ENCODE measurements at places on chromosomes 4 and X.

GRCh38 chrX:40096395-40097091 is 1.2 kb downstream of the BCOR start:
- DNase-seq, result no peak

- DNase-seq, result peak; percentile 4
These were observed 680.4 kb downstream of the DMD start for GRCh38 chrX:32530802-32531403.

DNA sequence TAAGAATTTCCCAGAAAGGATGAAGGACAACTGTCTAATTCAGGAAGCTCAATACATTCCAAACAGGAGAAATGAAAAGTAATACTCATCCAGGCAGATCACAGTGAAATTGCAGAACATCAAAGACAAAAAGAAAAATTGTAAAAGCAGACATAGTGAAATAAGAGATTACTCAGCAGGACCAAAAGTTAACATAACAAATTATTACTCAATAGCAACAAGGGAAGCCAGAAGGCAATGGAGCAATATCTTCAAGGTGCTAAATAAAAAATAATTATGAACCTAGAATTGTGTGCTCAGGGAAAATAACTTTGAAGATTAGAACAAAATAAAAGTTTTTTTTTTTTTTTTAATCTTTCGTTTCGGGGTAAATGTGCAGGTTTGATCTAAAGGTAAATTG is 30.5 kb upstream of the ENPP6 start:
- DNase-seq, result no peak

GRCh38 chr4:123588631-123589241 is 192.1 kb downstream of the SPRY1 start:
- no peak for DNase-seq

DNA sequence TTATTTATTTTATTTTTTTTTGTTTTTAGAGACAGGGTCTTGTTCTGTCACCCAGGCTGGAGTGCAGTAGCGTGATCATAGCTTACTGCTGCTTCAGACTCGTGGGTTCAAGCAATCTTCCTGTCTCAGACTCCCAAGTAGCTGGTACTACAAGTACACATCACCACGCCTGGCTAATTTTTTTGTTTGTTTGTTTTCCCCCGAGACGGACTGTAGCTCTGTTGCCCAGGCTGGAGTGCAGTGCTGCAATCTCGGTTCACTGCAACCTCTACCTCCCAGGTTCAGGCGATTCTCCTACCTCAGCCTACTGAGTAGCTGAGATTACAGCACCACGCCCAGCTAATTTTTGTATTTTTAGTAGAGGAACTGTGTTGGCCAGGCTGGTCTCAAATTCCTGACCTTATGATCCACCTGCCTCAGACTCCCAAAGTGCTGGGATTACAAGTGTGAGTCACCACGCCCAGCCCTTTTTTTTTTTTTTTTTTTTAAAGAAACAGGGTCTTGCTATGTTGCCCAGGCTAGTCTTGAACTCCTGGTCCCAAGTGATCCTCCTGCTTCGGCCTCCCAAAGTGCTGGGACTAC is 32.2 kb downstream of the COPS4 start:
- DNase-seq, result no peak

- peak; percentile 13 for DNase-seq
These were observed 38.6 kb downstream of the PTCHD1 start for GRCh38 chrX:23373129-23373804.

GRCh38 chrX:135651647-135652295 is 61.7 kb upstream of the CT45A1 start:
- DNase-seq, result no peak

GRCh38 chr4:699816-700580 is 5.6 kb upstream of the PCGF3 start:
- DNase-seq, result no peak

DNA sequence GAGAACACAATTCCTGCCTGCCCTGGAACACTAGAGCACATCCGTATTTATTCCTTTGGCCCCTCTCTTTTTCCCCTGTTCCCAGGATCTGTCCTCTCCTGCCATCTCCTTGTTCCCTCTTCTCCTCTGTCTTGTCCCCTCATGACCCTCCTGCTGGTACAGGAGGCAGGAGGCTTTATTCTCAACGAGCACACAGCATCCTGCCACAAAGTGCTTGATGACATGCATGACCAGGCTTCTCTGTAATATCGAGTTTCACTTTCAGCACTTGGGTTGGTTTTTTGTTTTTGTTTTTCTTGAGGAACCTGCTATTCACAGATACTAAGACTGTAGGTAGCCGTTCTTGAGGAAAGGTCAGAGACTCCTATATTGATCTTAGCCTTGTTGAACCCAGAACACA is 35.3 kb downstream of the NALF2 start:
- DNase-seq, result no peak

DNA sequence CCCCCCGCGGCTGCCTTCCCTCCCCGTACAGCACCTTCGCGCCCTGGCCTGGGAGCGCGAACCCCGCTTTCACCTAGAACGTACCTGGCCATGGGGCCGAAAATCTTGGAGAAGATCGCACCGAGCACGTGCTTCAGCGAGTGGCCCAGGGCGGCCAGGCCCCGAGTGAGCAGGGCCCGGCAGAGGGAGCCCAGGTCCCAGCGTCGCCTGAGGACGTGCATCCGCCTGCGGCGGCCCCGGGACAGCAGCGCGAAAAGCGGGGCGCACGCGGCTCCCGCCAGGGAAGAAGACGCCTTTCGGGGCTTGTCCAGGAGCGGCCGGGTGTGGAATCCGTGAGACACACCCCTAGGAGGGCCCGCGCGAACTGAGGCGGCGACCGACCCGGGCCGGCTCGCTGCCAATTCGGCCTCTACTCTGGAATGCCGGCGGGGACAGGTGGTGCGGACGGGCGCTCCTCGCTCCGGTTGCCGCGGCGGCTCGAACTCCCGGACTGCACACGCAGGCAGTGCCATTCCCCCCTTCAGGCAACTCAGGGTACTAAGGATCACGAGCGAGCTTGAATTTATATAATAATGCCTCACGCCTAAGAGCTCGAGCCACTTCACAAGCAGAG is at the start of gene HS6ST2:
HS6ST2 (minus strand) TSS at position 539 of the 613 bp plus-strand sequence.
- DNase-seq, result no peak

DNA sequence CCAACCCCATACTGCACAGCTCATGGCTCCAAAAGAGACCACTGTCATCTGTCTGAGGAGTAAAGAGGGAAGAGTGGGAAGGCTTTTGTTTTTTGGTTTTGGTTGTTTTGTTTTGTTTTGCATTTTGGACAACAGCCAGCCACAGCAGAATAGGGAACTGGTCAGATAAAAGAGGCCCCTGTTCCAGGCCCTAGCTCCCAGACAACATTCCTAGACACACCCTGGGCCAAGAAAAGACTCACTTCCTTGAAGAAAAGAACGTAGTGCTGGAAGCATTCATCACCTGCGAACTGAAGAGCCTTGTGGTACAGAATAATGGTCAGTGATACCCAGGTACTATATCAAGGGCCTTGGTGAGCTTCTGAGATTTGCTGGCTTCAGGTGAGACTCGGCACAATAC is 619.4 kb upstream of the SPANXN1 start:
- DNase-seq, result no peak

DNA sequence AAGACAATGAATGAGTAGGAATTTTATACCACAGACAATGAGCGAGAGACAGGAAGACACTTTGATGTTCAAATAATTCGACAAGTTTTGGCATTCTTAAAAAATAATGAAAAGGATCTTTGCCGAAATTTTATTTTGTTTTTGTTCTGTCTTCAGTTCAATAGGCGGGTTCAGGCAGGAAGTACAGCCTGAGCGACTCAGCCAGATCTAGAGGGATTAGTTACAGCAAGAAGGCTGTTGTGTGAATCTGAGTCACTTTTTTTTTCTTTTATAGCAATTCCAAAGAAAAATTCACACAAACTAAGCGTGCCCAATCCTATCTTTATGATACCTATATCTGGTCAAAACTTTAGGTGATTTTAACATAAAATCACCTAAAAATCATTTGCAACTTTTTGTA is 505.4 kb upstream of the FAM241A start:
- DNase-seq, result no peak
